ENCODE measurements at places on chromosomes 6 and 20.

DNA sequence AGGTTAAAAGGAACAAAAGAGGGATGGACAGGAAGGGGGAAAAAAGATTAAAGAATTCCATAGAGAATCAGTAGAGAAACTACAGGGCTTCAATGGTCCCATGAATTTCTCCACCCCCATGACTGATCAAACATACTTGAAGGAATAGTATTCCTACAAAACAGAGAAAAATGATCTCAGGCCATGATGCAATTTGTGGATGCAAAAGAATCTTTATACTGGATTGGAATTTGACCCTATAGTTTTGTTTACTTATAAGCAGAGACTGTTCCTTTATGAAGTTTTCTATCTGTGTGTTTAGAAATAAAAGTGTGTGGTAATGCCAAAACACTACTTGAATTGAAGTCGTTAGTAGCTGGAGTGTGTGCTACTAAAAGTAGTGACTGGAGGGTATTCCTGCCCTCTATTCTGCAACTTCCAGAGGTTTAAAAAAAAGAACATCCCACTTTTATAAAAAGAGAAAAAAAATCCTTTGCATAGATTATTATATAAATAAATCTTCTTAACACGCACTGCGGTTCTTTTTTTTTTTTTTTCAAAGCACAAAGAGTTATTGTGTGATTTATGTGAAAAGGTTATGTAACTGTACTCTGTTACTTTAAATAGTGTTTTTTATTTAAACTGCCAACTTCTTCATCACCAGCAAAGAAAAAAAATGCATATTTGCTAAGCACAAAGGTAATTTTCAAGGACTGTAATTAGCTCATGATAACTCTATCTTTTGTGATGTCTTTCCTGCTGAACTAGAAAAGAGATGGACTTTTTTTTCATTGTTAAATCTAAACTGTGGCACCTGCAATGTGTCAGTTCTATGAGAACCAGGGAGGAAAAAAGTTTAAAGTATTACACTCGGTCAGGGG lies 214.5 kb upstream of the CITED2 start:
- peak; percentile 80 for DNase-seq

DNA sequence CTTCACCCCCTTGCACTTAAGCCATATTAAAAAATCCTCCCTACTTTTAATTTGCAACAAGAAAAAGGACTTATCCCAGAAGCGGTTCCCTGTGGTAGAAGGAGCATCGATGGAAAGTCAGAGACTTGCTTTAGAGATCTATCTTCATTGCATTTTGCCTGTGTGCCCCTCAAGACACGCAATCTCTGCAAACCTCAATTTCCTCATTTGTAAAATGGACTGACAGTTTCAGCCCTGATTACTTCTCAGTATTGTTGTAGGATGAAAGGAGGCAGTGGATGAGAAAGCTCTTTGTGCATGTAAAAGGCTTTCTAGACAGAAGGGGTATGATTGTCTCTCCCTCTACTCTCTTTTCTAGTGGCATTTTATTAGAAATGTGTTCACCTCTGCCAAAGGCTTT lies 410.2 kb downstream of the CDC5L start:
- DNase-seq: no peak

- no peak for DNase-seq
Measured at GRCh38 chr6:30767158-30767943, 23.0 kb upstream of the IER3 start.

GRCh38 chr6:37889051-37889450 lies 69.5 kb downstream of the ZFAND3 start:
- DNase-seq: no peak

GRCh38 chr20:48805286-48805685 lies 22.5 kb downstream of the PREX1 start:
- no peak for DNase-seq

- no peak for DNase-seq
Measured at GRCh38 chr20:10795286-10796026, 121.7 kb upstream of the JAG1 start.

DNA sequence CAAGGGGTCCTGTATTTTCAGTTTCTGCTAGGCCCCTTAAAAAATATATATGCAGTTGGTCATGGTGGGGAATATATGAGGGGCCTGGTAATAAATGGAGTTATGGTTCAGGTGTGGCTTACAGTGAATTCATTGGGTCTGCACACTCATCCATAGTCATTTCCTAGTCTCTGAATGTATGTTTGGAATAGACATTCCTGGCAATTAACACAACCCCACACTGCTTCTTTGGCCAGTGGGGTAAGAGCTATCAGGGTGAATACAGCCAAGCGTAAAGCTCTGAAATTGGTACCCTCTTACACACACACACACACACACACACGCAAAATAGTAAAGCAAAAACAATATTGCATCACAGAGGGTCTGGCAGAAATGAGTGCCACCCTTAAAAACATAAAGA lies 56.5 kb downstream of the QRSL1 start:
- peak; percentile 21 for DNase-seq

DNA sequence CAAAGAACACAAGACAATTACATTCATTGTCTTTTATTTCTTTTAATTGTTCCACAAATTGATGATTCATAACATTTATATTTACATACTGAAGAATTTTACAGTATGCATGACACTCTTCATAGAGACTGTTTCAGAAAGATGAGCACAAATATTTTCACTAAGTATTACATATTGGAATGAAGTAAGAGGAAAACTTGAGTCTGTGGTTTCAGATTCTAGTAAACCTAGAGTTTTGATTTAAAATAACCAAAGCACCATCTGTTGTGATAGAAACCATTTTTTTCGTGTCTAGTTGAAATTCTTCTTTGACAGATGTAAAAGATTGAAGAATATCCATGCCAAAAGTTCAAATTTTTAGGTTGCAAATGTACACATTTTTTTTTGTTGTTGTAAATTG lies 32.1 kb upstream of the OPN5 start:
- DNase-seq: no peak

DNA sequence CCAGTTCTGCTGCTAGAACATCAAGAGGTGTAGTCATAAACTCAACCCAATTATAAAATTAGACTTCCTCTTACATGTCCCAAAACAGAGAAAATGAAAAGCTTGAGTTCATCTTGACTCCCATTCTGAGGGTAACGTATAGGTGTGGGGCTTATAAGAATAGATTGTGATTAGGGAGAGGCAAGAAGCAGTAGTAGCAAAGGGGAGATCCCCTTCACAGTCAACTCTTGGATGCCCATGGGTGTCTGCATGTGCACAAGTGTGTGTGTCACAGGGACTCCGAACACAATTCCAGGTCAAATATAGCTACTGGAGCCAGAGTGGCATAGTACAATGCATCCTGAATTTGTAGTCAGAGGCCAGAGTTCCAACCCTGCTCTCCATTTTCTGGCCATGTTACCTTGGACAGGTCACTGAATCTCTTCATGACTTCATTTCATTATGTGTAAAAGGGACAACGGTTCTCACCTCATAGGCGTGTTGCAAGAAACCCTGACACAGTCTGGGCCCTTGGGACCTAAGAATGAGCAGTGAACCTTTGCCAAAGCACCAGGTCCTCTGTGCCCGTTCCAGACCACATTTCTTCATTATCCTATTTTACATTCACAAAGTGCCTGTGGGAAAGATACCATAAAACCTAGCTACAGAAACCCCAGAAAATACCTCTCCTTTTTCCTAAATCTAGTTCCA lies 11.8 kb downstream of the GSTA4 start:
- no peak for DNase-seq

DNA sequence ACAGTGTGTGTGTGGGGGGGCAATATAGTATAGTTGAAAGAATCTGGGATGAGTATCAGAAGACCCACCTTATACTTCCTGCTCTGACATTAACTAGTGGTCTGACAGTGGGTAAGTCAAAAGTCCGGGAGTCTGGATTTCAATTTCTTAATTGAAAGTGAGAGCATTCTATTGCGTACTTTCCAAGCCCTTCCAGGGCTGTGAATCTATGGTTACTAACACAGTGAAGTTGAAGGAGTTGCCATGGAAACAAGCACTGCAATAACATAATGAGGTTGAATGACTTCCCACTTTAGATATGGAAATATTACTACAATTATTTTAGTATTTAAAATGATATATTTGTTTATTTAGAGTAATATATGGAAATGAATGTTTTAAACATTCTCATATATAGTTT lies 80.2 kb downstream of the MLIP start:
- no peak for DNase-seq

GRCh38 chr6:136752554-136752953 lies 39.7 kb downstream of the MAP3K5 start:
- DNase-seq: no peak

DNA sequence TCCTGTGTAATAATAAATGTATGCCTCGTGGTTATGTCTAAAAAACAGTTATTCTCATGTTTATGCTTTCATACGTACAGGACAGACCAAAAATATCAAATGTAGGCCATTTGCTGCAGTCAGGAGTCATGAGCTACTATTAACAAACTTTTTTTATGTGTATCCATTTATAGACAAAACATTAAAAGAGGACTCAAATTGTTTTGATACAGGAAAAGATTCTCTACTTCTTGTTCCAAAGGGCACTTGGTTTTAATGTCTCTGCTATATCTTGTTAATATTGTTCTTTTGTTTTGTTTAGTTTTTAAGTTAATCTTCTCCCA lies 155.2 kb downstream of the ZDHHC14 start:
- no peak for DNase-seq

GRCh38 chr20:60092729-60093128 lies 134.5 kb downstream of the CDH26 start:
- DNase-seq: no peak

GRCh38 chr6:138965971-138966370 lies 22.1 kb downstream of the REPS1 start:
- DNase-seq: no peak

DNA sequence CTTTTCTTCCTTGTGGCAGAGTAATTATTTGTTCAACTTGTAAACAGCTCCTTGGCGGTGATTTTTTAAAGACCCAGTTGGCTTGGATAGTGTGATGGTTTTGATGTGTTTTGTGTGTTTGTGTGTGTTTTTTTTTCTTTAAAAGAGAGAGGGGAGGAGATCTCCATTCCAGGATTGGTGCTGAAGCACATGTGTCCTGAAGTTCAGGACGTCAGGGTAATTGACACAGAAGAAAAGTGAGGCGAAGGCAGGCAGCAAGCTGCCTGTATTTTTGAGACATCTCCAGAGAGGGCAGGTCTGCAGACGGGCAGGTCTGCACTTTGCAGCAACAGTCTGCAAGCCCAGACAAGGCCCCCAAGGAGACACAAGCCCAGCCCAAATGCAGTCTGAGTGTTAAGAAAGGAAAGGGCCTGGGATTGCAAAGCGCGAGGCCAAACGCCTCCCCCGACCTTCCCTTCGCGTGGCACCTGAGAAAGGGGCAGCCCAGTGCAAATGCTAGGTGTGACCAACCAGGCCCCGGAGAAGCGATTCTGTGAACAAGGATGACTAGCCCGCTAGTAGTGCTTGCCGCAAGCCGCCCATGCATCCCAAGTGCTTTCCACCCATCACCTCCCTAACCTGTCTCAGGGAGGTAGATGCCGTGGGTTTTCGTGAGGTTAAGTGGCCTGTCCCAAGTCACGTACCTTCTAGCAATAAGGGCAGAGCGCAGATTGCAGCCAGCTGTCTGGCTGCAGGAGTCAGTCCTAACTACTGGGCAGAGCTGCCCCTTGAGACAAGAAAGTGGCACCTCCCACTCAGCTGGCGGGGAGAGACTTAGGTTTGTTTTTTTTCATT lies 230.5 kb downstream of the ZMYND8 start:
- no peak for DNase-seq

GRCh38 chr6:101921829-101922450 lies 528.4 kb downstream of the GRIK2 start:
- DNase-seq: no peak

DNA sequence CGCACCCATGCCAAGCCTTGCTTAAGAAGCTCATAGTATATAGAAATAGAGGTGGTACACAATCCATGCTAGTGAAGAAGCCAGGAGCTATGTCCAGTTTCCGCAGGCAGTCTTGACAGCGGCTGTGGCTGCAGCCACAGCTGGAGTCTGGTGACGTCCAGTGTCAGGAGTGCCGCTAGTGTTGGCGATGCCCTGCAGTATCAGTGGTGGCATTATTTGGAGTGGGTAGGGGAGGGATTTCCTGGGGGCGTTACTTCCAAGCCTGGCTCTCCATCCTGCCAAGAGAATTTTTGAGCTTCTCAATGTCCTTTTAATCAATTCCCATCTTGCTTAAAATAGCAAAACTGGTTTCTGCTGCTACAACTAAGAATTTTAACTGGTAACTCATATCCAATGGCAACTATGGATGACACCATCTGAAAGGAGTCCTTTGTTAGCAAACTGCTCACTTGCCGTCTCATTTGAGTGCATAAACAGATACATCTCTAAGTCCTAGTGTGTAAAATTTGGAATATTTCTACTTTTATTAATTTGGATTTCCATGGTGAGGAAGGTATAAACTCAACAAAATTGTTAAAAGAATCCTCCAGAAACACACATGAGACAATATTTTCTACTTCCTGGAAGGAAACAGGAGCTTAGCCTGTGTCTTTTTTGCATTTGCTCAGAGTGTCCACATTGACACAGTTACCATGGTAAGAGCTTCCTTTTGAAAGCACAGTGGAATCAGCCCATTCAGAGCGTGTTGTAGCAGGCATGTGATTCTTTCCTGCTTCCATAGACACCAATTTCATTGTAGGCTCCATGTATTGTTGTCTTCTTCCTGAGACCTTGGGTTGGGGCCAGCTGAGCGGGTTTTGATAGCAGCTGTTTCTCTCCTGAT lies 44.6 kb upstream of the PXDC1 start:
- no peak for DNase-seq

- DNase-seq: no peak
Measured at GRCh38 chr20:4661191-4661590, 60.5 kb upstream of the PRND start.

- DNase-seq: no peak
Measured at GRCh38 chr20:17320456-17320855, 93.6 kb downstream of the PCSK2 start.

GRCh38 chr6:135159531-135159930 lies 21.6 kb upstream of the MYB start:
- no peak for DNase-seq

DNA sequence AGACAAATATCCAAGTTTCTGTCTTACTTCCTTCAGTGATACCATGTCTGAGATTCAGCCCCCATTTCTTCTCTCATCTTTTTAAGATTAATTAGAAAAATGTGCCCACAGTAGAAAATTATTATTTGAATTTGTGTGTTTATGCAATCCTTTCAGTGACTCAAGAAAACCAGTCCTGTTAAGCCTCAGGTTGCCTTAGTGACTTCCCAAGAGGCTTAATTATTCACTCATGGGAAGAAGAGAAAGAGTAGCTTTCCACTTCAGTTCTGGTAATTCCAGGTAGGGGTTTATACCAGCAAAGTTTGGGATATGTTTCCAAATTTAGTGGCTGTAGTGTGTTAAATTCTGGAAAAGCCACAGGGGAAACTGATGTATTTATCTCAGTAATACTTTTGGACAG lies 149.1 kb downstream of the RIMS1 start:
- no peak for DNase-seq
